Fibroblast of skin of scalp (primary cell): ENCODE measurements at places on chromosomes 1 and 21.

DNA sequence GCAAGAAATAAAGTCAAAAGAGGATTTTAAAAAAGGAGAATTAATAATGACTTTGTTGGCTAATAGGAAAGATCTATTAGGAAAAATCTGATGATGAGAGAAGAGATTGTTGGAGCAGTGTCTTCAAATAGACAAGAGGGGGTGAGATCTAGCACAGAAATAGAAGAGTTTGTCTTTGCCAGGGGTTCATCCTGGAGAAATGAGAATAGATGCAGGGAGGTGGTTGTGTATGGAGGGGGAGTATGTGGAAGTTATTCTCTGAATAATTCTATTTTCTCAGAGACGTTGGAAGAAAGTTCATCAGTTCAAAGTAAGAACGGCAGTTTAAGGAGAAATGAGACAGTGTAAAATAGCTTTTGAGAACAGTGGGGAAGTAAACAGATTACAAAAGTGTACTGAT, 161.3 kb downstream of the TM2D1 start:
- DNase-seq = no peak

DNA sequence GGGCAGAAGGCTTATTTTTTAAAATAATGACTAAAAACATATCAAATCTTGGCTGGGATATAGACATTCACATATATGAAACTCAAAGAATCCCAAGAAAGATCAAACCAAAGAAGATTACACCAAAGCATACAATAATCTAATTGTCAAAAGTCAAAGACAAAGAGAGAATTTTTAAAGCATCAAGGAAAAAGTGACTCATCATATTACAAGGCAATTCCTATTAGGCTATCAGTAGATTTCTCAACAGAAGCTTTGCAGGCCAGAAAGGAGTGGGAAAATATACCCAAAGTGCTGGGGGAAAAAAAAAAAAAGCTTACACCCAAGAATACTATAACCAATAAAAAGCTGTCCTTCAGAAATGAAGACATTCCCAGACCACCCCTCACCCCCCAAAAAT, 375.6 kb downstream of the BRINP2 start:
- DNase-seq = no peak

DNA sequence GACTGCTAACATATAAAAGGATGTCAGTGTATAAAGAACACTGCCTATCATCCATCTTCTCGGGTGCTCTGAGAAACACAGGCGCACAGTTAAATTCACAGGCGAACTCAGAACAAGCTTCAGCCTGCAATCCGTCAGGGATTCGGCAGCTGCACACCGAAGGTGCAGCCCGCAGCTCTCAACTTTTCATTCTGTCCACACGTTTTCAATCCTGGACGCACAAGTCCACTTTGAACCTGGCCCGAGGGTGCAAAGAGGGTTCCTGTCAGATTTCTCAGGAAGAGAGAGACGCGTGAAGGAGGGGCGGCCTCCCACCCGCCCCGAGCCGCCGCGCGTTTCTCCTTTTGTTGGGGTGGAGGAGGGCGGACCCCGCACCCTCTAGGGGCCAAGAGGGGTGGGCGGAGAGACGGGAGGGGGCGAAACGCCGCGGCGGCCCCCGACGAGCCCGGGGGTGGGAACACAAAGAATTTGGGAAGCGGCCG, 724 bp downstream of the DOCK7 start:
- peak; percentile 40 for DNase-seq

DNA sequence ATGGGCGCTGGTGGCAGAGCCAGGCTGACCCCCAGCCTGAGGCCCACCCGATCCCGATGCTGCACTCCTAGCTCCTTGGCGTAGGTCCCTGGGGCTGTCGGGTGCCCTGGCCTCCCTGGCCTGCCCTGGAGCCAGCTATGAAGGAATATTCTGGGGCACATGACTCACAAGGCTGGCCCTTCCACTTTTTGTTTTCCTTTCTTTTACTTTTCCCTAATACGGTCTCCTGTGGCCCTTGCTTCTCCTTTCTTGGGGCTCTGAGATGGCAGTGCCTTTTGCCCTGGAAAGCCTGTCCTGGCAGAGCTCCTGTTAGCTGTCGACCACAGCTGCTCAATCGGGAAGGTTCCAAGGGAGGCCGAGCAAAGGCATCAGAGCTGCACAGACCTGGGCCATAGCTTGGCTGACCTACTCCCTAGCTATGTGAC, 22.1 kb downstream of the ARHGEF10L start:
- peak; percentile 60 for DNase-seq

- DNase-seq = no peak
These were observed 26.7 kb downstream of the ASTN1 start for GRCh38 chr1:177137814-177138213.

- DNase-seq = peak; percentile 54
These were observed 210.3 kb downstream of the SLC35F3 start for GRCh38 chr1:234114648-234115307.

GRCh38 chr1:63122079-63122478, 200.3 kb upstream of the FOXD3 start:
- DNase-seq = no peak

GRCh38 chr1:193730017-193730416, 543.6 kb upstream of the B3GALT2 start:
- no peak for DNase-seq

DNA sequence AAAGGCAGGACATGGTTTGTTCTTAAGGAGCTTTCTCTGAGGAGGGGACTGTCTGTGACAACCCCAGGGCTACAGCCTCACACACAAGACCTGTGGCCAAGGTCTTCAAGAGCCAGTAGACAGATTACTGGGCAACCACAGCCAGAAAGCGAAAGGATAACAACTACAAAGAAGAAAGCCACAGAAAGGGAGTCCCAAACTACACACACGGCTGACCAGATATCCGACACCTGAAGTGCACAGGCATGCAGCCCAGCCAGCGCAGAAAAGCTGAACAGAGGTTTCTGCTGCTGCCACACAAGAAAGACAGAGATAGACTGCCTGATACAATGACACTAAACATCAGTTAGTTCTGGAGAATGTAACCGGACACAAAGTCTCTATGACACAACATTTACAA, 21.4 kb upstream of the NADK start:
- DNase-seq = no peak

DNA sequence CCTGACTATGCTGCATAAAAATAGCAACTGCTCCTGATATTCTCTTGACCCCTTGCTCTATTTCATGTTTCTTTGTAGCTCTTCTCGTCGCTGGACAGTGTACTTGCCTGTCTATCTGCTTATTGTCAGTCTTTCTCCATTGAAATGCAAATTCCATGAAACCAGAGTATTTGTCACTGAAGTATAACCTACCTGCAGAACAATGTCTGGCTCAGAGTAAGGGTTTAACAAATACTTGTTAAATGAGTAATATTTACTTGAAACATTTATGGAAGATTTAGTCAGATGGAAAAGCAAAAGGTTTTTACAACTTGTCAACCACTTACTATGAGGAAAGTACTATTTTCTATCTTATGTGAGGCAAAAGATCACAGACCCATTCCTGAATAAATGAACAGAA, 19.9 kb upstream of the ERICH3 start:
- DNase-seq = no peak

DNA sequence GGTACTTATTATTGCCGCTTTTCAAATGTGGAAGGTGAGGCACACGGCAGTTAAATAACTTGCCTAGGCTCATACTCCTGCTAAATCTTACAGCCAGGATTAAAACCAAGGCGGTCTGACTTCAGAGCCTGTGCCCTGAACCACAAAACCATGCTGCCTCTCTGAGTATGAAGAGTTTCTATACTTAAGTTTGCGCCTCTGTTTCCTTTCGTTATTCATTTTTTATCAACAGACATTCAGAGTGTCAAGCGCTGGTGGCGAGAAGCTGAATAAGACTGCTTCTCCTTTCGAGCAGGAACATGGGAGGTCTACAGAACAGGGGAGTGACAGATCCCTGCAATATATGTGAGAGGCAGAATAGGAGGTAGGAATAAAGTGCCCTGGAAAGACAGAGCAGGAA, 96.0 kb upstream of the DUSP10 start:
- no peak for DNase-seq

DNA sequence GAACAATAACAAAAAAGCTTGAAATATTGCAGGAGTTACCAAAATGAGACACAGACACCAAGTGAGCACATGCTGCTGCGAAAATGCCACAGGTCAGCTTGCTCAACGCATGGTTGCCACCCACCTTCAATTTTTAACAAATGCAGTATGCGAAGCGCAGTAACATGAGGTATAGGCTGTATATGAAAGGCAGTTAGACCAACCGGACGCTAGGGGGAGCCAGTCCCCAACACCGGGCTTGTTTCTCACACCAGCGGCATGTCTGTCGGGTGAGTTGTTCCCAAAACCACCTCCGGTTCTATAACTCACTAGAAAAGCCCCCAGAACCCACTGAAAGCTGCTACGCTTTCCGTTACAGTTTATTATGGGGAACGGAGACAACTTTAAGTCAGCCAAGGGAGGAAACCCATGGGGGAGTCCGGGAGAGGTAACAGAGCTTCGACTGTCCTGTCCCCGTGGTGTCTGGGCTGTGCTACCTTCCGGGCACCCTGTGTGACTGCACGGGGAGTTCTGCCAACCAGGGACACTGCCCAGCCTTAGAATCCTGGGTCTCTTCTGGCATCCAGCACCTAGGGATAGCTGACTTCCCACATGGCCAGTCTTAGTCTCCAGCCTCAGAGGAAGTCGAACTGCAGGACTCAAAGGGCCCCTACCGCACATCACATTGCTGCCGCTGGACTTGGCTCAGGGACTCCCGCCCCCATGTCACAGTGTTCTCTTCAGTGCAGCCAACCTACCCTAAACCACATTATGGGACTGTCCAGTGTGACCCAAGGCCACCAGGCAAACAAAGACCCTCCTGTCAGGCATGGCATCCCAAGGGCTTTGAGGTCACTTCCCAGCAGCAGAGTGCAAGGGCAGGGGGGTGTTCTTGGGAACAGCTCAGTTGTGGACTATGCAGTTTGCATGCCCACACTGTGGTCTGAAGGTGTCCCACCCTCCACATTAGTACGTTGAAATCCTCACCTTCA, 14.0 kb downstream of the RNF187 start:
- DNase-seq = peak; percentile 84

DNA sequence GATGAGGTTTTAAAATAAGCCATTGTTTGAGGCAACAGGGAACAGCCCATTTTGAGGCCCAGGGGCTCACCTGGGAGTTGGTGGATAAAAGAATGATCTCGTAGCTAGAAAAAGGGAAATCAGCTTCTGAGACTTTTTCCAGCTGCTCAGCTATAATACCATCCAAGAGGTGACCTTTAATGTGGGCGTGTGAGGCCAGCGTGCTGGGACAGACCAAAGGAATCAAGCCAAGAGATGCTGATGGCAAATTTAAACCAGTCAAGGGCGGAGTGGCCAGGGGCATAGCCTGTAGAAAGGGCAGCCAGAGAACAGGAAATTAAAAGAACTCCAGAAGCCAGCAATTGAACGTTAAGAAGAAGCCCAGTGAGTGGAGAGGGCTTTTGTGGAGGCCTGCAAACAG, 132.6 kb downstream of the IER5 start:
- DNase-seq = no peak

DNA sequence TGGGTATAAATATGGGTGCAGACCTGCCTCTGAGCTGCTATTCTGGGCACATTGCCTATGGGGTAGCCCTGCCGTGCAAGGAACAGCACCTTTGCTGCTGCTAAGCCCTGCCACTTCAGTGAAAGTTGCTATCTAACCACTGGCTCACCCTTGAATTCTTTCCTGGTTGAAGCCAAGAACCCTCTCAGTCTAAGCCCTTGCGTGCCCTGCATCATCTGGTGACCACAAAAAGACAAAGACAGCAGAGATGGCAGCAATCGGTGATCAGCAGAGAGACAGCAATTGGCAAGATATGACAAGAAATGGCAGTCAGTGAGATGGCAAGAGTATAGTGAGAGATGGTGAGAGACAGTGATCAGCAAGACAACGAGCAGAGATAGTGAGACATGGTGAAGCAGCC, 418.3 kb downstream of the MATN1 start:
- no peak for DNase-seq

DNA sequence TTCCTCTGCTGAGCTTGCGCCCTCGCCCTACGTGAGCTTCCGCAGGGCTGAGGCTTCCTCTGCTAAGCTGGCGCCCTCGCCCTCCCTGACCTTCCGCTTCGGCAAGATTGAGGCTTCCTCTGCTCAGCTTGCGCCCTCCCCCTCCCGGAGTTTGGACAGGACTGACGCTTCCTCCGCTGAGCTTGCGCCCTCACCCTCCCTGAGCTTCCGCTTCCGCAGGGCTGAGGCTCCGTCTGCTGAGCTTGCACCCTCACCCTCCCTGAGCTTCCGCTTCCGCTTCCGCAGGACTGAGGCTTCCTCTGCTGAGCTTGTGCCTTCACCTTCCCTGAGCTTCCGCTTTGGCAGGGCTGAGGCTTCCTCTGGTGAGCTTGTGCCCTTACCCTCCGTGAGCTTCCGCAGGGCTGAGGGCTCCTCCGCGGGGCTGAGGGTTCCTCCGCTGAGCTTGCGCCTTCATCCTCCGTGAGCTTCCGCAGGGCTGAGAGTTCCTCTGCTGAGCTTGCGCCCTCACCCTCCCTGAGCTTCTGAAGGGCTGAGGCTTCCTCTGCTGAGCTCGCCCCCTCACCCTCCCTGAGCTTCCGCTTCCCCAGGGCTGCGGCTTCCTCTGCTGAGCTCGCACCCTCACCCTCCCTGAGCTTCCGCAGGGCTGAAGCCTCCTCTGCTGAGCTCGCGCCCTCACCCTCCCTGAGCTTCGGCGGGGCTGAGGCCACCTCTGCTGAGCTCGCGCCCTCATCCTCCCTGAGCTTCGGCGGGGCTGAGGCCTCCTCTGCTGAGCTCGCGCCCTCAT, 753.6 kb upstream of the TPTE start:
- no peak for DNase-seq

- DNase-seq = no peak
These were observed 8.3 kb downstream of the PGLYRP4 start for GRCh38 chr1:153340356-153340755.

DNA sequence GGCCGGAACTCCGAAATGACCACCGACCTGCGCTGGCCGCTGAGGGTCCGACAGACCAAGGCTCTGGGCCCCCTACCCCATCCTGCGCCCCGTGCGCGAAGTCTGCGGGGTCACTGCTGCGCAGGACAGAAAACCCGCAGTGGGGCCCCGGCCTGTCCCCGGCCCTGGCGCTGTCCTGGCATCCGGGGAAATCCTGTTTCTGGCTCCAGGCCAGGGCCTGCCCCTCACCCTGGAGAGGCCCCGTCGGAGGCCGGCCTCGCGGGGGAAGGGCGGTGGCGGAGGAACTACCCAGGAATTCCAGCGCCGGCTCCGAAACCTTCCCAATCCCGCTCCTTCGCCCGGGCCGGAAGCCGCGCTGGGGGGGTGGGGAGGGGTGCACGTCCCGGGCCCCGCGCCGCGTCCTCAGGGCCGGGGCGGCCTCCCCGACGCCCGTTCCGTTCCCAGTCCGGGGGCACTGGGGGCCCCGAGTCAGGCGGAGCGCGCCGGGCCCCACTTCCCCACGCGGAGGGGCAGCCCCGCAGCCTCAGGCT, 77.0 kb downstream of the MORN1 start:
- peak; percentile 82 for DNase-seq
